Cardiac muscle cell (in vitro differentiated cells and primary cell): ENCODE measurements at places on chromosomes 4 and X.

DNA sequence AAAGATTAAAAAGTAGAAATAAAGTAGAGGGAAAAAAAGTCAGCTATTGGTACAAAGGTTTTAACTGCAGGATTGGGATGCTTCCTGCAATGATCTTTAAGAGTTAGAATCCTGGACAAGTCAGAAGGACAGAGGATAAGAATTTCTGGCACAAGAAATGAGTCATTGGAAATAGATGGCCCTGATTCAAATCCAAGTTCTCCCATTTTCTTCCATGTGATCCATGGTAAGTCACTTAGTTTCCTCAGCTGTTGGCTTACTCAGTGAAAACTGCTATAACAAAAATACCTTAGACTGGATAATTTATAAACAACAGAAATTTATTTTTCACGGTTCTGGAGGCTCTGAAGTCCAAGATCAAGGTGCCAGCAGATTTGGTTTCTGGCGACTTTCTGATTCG lies 13.3 kb upstream of the TBC1D19 start:
- no peaks in the 10 kb centered on the region for H3K27me3 ChIP-seq
- no peaks in the 10 kb centered on the region for H3K36me3 ChIP-seq

DNA sequence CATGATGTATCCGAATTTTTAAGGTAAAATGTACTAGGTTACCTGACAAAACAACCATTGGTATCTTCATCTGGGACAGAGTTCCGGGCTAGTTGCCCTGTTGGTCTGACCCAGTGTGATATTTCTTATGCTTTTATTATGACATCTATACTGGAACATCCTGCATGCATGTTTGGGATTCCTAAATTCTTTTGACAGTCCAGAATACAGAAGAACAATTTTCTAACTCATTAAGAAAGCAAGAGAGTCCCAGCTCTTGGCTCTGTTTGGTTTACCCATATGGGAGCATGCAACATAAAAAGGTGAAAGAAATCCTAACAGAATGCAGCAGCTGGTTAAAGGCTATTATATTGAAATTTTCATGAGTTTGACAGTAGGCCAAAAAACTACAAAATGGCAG lies 247.7 kb upstream of the FTHL17 start:
- DNase-seq: no peak
- H3K27me3 ChIP-seq: no peaks in the 10 kb centered on the region
- H3K4me3 ChIP-seq: no peak overlapping the region
- H3K36me3 ChIP-seq: no peaks in the 10 kb centered on the region

DNA sequence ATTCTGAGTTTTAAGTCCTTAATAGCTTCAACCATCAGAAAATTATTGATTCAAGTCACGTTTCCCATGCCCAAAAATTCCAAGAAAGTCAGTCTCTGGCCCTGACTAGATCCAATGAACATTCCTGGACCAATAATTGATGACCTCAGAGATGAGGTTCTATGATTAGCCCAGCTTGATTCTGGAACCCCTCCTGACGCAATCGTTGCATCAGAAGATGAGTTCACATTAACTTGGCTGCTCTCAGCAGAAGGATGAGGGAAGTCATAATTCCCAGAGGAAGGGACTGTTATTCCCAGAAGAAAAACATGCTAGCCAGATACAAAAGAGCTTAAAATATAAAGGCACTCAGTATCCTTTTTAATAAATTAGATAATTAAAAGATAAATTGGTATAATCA lies 34.3 kb upstream of the CPEB2 start:
- no peaks in the 10 kb centered on the region for H3K36me3 ChIP-seq
- no peak overlapping the region for H3K4me3 ChIP-seq
- H3K4me1 ChIP-seq: no peaks in the 10 kb centered on the region
- no peaks in the 10 kb centered on the region for H3K27me3 ChIP-seq

DNA sequence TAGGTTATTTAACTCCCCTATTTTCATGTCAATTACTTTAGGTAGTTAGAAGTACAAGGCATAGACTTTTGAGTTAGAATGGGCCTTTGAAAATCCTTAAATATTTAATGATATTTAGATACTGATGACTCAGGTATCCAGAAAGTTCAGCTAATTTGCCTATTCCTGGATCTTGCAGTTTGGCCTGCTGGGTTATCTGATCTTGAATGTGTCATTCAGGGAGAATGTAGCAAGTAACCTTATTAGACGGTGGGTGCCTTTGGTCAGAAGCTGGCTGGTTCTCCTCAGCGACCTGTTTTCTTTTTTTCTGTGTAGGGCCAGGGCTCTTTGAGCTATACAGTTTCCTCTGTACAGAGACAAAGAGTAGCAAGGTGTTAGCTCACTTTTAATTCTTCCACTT lies 42.0 kb downstream of the MTM1 start:
- no peak for DNase-seq
- H3K4me1 ChIP-seq: no peaks in the 10 kb centered on the region
- H3K27ac ChIP-seq: no peak overlapping the region
- no peaks in the 10 kb centered on the region for H3K27me3 ChIP-seq

- no peaks in the 10 kb centered on the region for H3K27me3 ChIP-seq
- H3K27ac ChIP-seq: no peak overlapping the region
- peaks cover 10% of the 10 kb centered on the region for H3K36me3 ChIP-seq
- peaks cover 9% of the 10 kb centered on the region for H3K4me1 ChIP-seq
- H3K4me3 ChIP-seq: no peak overlapping the region
These were observed 40.7 kb downstream of the PALLD start for GRCh38 chr4:168537571-168537970.

DNA sequence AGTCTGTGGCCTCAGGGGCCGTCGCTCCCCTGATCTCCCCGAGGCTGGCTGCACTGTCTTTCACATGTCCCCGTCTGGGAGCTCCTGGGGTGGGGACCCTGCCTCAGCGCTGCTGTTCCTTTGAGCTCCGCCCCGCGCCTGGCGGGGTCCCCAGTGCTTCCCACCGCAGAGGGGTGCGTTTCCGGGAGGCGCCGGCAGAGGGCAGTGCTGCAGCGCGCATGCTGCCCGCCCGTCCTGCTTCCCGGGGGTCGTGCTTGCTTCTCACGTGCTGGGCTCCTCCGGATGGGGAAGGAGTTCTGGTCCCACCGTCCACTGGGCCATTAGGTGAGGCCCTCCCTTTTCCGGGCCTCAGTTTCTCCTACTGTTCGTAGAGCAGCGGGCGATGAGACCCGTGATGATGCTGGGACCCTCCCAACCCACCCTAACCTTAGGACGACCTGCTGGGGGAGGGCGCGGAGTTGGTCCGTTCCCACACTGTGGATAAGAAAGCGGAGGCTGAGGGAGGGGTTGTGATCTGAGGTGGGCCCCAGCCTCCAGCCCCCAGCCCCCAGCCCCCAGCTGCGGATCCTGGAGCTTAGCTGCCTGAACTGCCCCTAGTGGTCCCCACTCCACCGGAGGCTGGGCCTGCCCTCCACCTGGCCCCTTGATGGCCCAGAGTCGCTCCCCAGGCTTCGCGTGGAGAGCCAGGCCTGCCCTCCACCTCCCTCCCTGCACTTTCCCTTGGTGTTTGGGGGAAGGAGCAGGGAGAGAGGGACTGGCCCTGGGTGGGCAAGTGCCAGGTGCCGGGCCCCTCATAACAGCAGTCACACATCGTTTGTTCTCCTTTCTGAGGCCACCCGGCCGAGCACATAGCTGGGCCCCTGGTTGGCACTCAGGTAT lies 15.3 kb downstream of the CPZ start:
- no peaks in the 10 kb centered on the region for H3K27me3 ChIP-seq
- H3K27ac ChIP-seq: no peak overlapping the region
- H3K4me3 ChIP-seq: no peak overlapping the region
- no peaks in the 10 kb centered on the region for H3K4me1 ChIP-seq
- peak; percentile 63 for DNase-seq
- no peaks in the 10 kb centered on the region for H3K36me3 ChIP-seq

- H3K27me3 ChIP-seq: peaks cover 24% of the 10 kb centered on the region
- peak; percentile 12 for DNase-seq
- H3K36me3 ChIP-seq: no peaks in the 10 kb centered on the region
- H3K4me1 ChIP-seq: no peaks in the 10 kb centered on the region
These were observed 4.4 kb upstream of the INPP4B start for GRCh38 chr4:142850478-142850877.

GRCh38 chr4:100429616-100430015 lies 88.2 kb downstream of the EMCN start:
- no peaks in the 10 kb centered on the region for H3K4me1 ChIP-seq
- H3K27ac ChIP-seq: no peak overlapping the region
- H3K36me3 ChIP-seq: no peaks in the 10 kb centered on the region

- no peak for DNase-seq
- peaks cover 40% of the 10 kb centered on the region for H3K4me1 ChIP-seq
- H3K27me3 ChIP-seq: no peaks in the 10 kb centered on the region
- no peak overlapping the region for H3K4me3 ChIP-seq
- peak overlapping the region; percentile 81 for H3K27ac ChIP-seq
These were observed 120.5 kb downstream of the AFF1 start for GRCh38 chr4:87055311-87055710.
